Immature natural killer cell (primary cell): ENCODE measurements at places on chromosomes 3 and 15. TPM values are rescaled to one million over a fixed set of nuclear protein-coding genes. Genes with fewer than 3 reads are reported as not detected.
A peak's percentile ranks its signal among the peaks of the same experiment; 100 is the strongest.

DNA sequence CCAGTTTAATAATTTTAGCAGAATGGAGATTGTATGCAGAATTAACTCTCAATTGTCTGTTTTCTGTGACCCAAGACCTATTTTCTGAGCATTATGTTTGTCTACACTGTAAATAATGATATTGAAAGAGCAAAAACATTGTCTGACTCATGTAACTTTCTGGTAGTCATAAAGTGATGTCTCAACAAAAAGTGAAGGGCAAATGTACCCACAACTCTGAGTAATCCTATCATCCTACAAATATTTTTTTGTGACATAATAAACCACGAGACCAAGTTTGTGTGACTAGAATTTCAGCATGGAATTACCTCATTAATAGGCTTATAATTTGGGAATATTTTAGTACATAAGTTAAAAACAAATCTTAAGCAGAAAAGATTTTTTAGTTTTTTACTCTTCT, 15.4 kb upstream of the ABHD10 start:
- peaks cover 4% of the 10 kb centered on the region for H3K36me3 ChIP-seq
- peaks cover 1% of the 10 kb centered on the region for H3K27me3 ChIP-seq
- no peak overlapping the region for H3K4me3 ChIP-seq

DNA sequence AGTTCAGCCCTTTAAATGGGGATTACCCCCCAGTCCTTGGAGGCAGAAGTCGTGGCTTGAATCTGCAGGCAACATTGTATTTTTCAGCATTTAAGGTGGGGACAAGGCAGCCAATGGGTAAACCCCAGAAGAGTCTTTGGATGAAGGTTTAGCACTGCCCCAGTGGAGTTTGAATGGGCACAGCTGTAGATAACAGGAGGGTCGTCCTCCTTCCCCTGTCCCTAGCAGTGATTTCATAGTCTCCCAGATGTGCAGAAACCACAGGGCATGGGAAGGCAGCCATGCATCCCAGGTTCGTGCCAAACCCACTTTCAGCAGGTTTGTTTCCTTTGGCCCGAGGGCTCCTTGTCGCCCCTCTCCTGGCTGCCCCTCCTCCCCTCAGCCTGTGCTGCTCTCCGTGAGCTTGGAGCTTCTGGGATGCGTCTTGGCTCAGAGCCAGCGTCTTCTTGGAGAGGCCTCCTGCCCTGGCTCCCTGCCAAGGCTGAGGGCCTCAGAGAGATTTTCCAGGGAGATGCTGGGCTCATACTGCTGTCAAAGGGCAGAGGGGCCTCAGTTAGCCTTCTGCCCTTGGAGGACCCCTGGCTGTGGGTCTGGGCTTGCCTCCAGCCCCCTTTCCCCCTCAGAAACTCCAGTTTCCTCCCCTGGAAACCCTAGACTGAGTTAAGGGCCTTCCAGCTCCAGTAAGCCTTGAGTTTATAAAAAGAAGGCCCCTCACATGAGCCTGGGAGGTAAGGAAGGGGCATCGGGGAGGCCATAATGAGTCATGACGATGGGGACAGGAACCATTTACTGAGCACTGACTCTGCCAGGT, 48.9 kb upstream of the POLG start:
- H3K36me3 ChIP-seq, result no peaks in the 10 kb centered on the region
- DNase-seq, result no peak
- no peak overlapping the region for H3K27ac ChIP-seq
- H3K4me3 ChIP-seq, result no peak overlapping the region
- H3K27me3 ChIP-seq, result peaks cover 3% of the 10 kb centered on the region
- peaks cover 6% of the 10 kb centered on the region for H3K4me1 ChIP-seq

- H3K4me3 ChIP-seq, result no peak overlapping the region
- peaks cover 2% of the 10 kb centered on the region for H3K27me3 ChIP-seq
Measured at GRCh38 chr15:99755692-99756409, 22.6 kb upstream of the LYSMD4 start.

- H3K27ac ChIP-seq, result peak overlapping the region; percentile 94
- peaks cover 99% of the 10 kb centered on the region for H3K4me1 ChIP-seq
- H3K36me3 ChIP-seq, result no peaks in the 10 kb centered on the region
Measured at GRCh38 chr15:77014132-77015081, 19.5 kb downstream of the PSTPIP1 start.

DNA sequence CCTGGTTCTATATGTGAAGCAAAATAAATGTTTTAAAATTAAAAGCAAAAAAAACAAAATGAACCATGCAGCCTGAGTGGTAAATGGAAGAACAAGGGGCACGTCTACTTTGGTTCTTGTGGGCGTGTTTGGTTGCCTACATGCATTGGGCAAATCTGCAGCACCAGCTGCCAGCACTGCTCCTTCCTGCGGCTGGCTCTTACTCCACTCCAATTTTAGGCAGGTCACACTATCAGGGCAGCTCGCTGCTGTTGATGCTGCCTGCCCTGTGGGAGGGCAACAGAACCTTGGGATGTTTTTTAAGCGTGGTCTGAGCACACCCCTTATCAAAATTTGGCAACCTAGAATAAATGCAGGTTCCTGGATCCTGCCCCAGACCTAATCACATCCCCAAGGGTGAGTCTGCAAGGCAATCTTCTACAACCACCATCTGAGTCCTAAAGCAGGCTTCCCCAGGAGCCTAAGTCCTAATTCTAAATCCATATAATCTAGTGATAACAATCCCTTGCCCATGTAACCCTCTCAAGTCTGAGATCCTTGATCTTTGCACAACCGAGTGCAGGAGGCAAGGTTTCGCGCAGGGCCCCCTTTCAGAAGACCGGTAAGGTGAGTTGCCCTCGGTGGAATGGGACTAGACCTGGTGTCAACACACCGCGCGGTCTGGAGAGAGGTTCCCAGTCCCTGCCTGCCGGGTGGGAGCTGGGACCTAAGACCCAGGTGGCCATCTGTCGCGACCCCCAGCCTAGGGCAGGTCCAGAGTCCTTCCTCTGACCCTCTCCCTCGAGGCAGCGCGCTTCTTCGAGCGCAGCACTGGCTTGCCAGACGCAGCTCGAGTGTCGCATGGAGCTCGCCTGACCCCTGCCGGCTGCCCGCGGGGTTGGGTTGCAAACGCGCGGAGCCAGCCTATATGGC, 15.9 kb downstream of the IVD start:
- H3K27ac ChIP-seq, result no peak overlapping the region
- DNase-seq, result peak; percentile 73
- H3K36me3 ChIP-seq, result peaks cover 4% of the 10 kb centered on the region
- H3K4me3 ChIP-seq, result no peak overlapping the region
- no peaks in the 10 kb centered on the region for H3K27me3 ChIP-seq
- peaks cover 6% of the 10 kb centered on the region for H3K4me1 ChIP-seq

HACD2 gene
- polyA plus RNA-seq, result 19.3 TPM
